Caki2 (cell line): ENCODE measurements at places on chromosomes 1 and 21. TPM values are rescaled to one million over a fixed set of nuclear protein-coding genes. Genes with fewer than 3 reads are reported as not detected.

DNA sequence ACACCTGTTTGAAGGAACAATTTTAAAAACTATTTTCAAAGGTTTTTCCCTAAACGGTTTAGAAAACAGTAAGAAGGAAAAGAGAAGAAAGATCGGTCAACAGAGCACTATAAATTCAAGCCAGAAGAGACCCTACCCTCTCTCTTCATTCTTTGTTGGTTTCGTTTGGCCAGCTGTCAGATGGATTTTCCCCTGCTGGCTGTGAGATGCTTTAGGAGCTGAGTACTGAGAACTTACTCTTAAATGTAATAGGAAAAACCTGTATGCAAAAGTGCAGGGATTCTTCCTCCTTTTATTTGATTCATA lies 1.3 kb upstream of the TXNIP start:
- no peak for DNase-seq

Gene OR2M3
- total RNA-seq, result not detected in 2 replicates

Gene NTNG1
- total RNA-seq, result 0.41 and 2.2 TPM in 2 replicates

Gene VAV3
- 21.4 and 44.4 TPM in 2 replicates for total RNA-seq

Gene NPHS2
- not detected in 2 replicates for total RNA-seq

- DNase-seq, result peak; percentile 93
Measured at GRCh38 chr1:185646202-185646683, 87.9 kb upstream of the HMCN1 start.

DNA sequence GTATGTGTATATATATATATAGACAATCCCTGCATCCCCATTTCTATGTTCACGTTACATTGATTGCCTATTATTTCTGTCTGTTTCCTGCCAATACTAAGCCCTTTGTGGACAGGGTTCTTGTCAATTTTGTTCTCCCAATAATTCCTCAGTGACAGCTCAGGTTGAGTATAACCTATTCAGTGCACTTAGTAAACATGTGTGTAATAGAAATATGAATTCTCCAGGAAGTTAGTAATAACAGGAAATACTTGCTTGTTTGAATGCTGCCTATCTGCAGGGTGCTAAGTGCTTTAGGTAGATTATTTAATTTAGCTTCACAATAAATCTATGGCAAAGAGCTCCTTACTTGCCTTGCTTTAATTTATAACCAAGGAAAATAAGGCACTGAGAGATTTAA lies 52.8 kb upstream of the PTGFR start:
- DNase-seq, result no peak

GRCh38 chr21:38925923-38926322 lies 120.2 kb downstream of the ETS2 start:
- DNase-seq, result no peak

- no peak for DNase-seq
Measured at GRCh38 chr1:241269116-241269515, 87.9 kb downstream of the RGS7 start.

DNA sequence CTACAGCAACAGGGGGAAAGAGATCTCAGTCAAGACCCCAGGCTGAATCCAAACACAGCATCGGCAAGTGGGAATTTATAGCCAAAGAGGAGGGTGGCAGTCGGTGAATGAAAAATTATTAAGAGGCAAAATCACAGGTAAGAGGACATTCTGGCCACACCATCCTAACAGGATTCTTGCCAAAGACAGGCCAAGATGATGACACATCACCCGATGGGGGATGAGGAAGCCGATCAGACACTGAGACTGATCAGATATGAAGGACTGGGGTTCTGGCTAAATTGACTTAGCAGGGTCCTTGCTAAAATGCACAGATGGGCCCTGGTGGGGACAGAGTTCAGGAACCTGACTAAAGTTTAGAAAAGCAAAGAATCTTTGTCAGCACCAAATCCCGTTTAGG lies 402.2 kb downstream of the SMYD3 start:
- DNase-seq, result no peak

- DNase-seq, result no peak
Measured at GRCh38 chr1:100720101-100720500, 559 bp downstream of the VCAM1 start.

- no peak for DNase-seq
Measured at GRCh38 chr1:150603711-150604110, 24.3 kb upstream of the MCL1 start.

Gene RGS18
- total RNA-seq, result not detected in 2 replicates

- peak; percentile 54 for DNase-seq
Measured at GRCh38 chr1:21935891-21936365, 1.2 kb downstream of the HSPG2 start.

Gene ARHGAP30
- not detected in 2 replicates for total RNA-seq

Gene ILDR2
- not detected in 2 replicates for total RNA-seq

DNA sequence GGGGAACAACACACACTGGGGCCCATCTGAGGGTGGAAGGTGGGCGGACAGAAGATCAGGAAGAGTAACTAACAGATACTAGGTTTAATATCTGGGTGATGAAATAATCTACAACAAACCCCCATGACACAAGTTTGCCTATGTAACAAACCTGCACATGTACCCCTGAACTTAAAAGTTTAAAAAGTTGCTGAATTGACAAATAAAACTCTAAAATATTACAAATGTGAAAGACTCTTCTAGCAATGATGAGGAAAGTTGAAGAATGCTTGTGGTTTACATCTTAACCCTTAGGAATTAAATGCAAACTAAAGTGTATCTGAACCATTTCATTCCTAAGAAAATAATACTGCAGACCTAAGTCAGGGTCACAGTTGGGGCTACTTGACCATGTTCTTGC lies 525.6 kb upstream of the CAMK1G start:
- no peak for DNase-seq

DNA sequence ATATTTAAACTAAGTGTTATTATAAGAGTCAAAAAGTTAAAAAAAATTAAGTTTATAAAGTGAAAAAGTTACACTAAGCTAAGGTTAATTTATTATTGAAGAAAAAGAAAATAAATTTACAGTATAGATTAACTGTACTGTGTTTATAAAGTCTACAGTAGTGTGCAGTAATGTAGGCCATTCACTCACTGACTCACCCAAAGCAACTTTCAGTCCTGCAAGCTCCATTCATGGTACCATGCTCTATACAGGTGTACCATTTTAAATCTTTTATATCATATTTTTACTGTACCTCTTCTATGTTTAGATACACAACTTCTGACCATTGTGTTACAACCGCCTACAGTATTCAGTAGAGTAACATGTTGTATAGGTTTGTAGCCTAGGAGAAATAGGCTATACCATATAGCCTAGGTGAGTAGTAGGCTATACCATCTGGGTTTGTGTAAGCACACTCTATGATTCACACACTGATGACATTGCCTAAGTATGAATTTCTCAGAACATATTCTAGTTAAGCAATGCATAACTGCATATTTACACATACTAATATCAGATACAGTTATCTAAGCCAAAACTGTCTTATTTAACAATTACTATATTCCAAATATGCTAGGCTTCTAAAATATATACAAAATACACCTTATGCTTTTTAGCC lies 80.6 kb upstream of the GFI1 start:
- no peak for DNase-seq

Gene FALEC
- total RNA-seq, result not detected in 2 replicates

DNA sequence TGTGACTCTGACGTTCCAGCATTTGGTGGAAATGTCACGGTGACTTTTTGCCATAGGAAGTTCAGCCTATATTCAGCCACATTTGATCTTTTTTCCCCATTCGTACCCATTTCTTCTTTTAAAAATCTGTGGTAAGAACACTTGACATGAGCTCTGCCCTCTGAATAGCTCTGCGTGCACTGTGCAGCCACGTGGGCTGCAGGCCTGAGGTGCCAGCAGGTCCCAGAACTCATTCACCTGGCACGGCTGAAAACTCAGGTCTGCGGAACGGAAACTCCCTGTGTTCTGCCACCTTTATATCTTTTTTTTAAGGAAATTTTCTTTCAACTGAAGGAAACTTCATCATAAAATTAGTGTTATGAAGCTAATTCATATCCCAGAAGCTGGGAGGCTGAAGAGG lies 28.6 kb downstream of the CEP104 start:
- peak; percentile 10 for DNase-seq

Gene OR10R2
- total RNA-seq, result not detected in 2 replicates

Gene STPG1
- 7.7 and 9.3 TPM in 2 replicates for total RNA-seq

Gene ZBED6
- total RNA-seq, result 5.3 and 5.5 TPM in 2 replicates

Gene CELA2B
- not detected in 2 replicates for total RNA-seq

Gene SLFNL1
- not detected in 2 replicates for total RNA-seq

- no peak for DNase-seq
Measured at GRCh38 chr1:62561306-62561705, 36.0 kb upstream of the ANGPTL3 start.

DNA sequence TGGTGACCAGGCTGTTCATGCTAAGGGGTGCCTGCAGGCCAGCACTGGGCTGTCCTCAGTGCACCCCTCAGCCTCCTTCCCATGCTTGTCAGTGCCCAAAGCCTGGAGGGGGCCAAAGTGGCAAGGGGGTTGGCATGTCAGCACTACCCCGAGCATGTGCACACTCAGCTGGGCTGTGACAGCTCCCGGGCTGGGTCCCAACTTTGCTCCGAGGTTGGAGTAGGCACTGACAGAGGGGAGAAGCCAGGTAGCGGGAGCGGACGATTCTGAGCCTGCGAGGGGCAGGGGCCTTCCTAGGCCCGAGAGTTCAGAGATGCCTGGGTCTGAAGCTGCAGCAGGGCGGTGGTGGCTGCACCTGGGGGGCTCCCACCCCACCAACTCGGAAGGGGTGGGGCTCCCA lies 119.0 kb downstream of the MAST2 start:
- no peak for DNase-seq

DNA sequence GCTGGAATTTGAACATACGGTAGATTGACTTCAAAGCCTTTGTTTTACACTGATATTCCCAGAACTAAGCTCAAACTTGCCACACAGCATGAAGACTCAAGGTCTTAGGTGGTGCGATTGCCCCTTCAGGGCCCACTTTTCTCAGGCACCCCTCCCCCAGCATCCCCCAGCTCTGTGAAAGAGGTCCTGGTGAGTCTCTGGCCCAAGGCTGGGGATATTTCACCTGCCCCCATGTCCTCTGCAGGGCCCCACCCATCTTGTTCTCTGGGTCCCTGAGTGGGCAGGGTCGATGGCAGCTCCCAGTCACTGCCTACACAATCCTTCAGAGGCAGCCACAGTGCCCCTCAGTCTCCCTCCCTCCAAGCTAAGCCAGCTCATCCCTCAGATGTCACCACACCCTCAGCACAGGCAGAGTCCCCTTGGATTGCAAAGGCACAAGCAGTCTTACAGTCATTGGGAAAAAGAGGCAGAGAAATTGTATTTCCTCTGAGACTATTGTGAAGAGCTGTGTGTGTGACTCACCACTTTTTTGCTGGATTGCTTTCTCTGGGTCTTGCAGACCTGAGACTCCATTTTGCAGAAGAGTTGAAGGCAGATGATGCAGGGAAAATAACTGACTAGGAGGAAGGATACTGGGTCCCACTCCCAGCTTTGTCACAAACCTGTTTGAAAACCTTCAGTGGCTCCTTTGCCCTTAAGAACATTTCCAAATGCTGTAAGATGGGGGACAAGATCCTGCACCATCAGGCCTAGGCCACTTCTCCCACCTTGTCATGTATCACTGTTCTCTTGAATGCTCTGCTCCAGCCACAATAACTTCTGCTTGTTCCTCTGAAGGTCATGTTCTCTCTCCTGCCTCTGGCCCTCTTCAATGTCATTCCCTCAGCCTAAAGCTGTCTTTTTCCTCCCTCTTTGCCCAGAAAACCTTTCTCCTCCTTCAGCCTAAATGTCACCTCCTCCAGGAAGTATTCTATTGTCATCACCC lies 119.1 kb upstream of the GRIK3 start:
- DNase-seq, result no peak

DNA sequence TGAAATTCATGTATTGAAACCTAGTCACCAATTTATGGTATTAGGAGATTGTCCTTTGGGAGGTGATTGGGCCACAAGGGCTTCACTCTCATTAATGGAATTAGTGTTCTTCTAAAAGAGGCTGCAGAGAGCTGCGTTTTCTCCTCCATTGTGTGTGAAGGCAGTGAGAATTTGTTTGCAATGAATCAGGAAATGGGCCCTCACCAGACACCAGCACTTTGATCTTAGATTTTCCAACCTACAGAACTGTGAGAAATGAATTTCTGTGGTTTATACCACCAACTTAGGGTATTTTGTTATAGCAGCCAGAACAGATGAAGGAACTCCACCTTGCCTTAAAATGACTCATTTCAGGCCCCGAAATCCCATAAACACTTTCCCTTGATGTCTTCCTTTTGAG lies 544.2 kb downstream of the RWDD3 start:
- DNase-seq, result no peak

Gene RBP7
- not detected in 2 replicates for total RNA-seq

Gene C1orf210
- not detected in 2 replicates for total RNA-seq

- DNase-seq, result no peak
Measured at GRCh38 chr21:43613755-43614638, 45.3 kb downstream of the HSF2BP start.

DNA sequence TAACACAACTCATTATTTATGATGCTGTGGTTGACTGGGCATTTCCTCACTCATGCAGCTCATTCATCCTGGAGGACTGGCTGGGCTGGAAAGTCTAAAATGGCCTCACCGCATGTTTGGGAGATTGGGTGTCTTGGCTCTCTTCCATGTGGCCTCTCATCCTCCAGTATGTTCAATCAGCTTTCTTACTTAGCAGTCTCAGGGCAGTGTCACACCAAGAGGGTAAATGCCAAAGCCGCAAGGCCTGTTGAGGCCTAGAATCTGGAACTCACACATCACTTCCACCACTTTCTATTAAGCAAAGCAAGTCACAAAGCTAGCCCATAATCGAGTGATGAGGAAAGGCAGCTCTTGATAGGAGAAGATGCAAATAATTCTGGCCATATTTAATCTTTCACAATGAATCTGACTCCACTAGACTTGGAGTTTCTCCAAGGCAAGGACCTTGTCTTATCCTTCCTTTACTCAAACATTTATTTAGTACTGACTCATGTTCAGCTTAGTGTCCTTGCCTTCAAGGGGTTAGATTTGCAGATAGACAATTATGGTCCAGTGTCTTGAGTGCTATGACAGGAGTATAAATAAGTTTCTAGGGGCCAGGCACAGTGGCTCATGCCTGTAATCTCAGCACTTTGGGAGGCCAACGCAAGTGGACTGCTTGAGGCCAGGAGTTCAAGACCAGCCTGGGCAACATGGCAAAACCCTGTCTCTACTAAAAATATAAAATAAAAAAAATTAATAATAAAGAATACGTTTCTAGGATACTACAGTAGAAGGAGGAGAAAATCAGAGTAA lies 45.1 kb downstream of the TMEM53 start:
- peak; percentile 78 for DNase-seq

Gene SSU72
- total RNA-seq, result 51.1 and 81.8 TPM in 2 replicates

Gene HORMAD1
- total RNA-seq, result not detected in 2 replicates

Gene TMEM59
- total RNA-seq, result 109 and 146 TPM in 2 replicates

Gene BSDC1
- 44.7 and 51.9 TPM in 2 replicates for total RNA-seq
